ENCODE measurements at places on chromosomes 12 and 14.
A peak's percentile ranks its signal among the peaks of the same experiment; 100 is the strongest.

GRCh38 chr14:99576761-99577705 is 27.0 kb downstream of the CCDC85C start:
- DNase-seq = no peak

GRCh38 chr12:92419201-92419600 is 273.6 kb upstream of the BTG1 start:
- DNase-seq = no peak

- no peak for DNase-seq
These were observed 902 bp downstream of the EML5 start for GRCh38 chr14:88791629-88792472.

DNA sequence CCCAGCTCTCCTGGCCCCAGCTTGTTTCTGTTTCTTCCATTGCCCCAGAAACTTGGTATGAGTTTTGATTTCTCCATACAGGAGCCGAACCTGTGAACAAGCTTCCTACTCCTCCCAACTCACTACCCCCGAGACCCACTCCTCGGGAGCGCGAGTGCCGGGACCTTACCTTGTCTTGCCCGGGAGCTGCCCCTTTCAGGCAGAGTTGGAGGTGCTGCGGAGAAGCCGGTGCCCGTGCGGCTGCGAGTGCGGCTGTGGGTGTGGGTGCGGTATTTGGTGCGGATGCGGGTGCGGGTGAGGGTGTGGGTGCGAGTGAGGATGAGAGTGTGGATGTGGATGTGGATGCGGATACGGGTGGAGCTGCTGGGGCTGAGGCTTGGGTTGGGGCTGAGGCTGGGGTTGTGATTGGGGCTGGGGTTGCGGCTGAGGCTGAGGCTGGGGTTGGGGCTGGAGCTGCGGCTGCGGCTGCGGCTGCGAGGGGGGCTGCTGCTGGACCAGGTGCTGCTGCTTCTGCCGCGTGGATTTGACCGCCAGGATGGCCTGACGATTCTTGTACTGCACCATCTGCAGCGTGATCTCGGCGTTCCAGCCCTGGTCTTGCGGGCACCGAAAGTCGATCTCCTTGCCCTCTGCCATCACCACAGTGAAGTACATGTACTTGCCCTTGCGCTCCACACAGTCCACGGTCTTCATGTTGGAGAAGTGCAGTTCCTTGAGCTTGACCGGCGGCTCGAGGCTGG is 1.1 kb downstream of the PHLDA1 start:
- DNase-seq = peak; percentile 25

GRCh38 chr14:53921027-53921426 is 35.6 kb downstream of the BMP4 start:
- DNase-seq = no peak

DNA sequence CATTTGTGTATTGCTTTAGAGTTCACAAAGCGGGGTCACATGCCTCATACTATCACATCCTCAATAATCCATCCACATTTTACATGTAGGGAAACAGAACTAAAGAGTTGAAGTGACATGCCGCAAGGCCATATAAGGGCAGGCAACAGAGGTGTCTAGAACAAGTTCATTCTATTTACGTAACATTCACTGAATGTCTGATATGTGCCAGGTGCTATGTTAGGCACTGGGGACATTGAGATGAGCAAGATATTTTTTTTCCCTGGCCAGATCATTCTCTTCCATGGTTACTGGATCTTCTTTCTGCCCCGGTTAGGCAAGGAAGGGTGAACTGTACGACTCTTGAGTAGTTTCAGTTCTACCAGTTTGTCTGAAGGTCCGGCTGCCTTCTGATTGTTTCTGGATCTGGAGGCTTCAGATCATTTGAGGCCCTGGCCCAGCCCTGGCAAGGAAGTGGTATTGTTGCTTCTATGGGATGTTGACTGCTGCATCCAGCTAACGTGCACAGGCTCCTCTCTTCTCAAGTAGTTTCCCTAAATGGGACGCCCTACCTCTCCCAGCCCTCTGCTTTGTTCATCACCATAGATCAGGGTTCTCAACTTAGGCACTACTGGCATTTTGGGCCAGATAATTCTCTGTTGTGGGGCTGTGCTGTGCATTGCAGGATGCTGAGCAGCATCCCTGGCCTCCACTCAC is 12.1 kb downstream of the GPATCH2L start:
- no peak for DNase-seq

- DNase-seq = no peak
These were observed 119.5 kb upstream of the ARHGAP5 start for GRCh38 chr14:31957565-31957964.

DNA sequence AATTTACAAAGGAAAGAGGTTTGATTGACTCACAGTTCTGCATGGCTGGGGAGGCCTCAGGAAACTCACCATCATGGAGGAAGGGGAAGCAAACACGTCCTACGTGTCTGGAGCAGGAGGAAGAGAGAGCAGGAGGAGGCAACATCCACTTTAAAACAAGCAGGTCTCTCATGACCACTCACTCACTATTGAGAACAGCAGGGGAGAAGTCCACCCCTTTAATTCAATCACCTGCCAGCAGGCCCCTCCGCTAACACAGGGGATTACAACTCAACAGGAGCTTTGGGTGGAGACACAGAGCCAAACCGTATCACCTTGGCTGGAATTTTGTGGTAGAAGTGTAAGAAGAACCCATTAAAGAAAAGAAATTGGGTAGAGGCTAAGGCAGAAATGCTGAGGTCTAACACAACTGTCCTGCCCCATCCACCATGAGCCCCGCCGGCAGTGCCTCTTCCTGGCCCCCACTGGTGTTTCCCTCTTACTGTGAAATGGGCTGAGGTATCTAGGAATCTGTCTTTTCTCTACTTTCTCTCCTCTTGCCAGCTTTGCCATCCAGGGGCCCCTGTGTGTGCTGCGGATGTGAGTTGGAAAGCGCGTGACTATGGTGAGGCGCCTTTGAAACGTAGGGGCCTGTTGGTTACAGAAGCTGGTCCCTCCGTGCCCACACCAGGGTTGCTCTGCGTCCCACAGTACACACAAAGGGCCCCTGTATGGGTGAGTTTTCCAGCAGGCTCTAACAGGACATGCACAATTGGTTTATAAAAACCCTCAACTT is 108.0 kb upstream of the TMEM132D start:
- DNase-seq = no peak

GRCh38 chr12:91657032-91657431 is 474.4 kb upstream of the DCN start:
- no peak for DNase-seq

- no peak for DNase-seq
These were observed 87.4 kb upstream of the PKP2 start for GRCh38 chr12:32983968-32984367.

- DNase-seq = no peak
These were observed 8.1 kb upstream of the GPHB5 start for GRCh38 chr14:63326840-63327239.

- peak; percentile 24 for DNase-seq
These were observed 16.1 kb downstream of the PIGH start for GRCh38 chr14:67583711-67584644.

GRCh38 chr12:104182144-104182543 is 33.4 kb upstream of the TXNRD1 start:
- peak; percentile 86 for DNase-seq

DNA sequence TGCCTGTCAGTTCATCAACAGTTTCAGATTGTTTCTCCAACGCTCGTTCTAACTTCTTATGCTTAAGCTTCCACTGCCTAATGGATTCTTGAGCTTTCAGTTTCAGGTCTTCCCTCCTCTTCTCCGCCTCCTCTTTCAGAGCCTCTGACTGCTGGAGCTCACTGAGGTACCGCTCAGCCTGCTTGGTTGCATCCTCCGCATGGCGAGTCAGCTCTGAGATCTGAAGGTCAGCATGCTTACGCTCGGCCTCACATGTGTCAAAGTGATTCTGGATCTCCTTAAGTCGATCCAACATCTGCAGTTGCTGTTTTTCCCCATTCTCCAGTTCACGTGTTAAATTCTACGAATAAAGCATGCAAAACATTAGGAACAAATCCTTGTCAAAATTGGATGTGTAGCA is 148.8 kb downstream of the CEP128 start:
- DNase-seq = no peak

DNA sequence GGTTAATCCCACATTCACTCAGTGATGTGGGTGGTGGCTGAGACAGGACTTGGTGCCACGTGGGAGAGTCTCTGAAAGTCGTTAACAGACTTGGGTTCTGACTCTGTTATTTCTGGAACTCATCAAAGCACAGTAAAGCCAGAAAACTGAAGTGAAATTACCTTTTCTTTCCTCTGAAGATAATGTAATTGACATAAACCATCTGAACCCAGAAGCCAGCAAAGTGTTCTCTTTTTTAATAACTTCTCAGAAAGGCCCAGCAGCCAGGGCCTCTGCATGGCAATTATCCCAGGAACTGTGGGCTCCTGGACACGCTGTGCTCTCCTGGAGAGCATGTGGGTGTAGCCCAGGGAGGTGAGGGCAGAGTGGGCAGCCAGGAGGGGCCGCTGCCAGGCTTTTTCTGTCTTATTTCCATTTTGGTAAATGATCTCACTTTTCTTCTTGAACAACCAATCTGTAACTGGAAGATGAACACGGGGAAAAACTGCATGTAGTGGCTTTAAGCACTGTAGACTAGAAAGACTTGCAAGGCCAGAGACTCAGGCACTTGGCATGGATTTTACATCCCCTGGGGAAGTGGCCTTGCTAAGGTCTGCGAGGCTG is 444.1 kb upstream of the TMEM132C start:
- no peak for DNase-seq

GRCh38 chr12:111757361-111758119 is 9.2 kb upstream of the ALDH2 start:
- peak; percentile 18 for DNase-seq

GRCh38 chr14:55938249-55938791 is 179.9 kb upstream of the PELI2 start:
- DNase-seq = peak; percentile 53

- DNase-seq = no peak
These were observed 46.7 kb downstream of the TESC start for GRCh38 chr12:117052386-117053049.

Data from fibroblast of skin of right quadriceps (primary cell).